ENCODE measurements at places on chromosomes 1 and 21.

DNA sequence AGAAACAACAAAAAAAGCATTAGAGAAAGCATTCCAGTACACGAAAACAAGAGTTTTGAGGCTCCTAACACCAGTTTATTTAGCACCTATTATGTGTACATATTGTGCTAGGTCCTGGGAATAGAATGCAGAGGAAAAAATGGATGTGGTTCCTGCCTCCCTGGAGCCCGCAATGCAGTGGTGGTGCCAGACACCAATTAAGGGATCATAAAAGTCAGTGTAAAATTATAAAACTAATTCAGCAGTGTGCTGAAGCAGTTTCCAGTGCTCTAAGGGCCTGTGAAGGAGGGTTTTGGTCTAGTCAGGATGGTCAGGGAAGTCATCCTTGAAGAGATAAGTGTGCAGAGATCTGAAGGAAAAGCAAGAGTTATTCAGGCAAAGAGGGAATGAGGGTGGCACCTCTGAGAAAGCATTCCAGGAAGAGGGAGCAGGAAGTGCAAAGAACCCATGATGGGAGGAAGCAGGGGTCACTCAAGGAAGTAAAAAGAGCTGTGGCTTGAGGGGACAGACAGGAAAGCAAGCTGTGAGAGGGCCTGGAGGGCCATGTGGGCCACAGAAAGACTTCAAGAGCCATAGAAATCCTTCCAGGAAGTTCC, 65.2 kb upstream of the IFNLR1 start:
- no peak for DNase-seq

GRCh38 chr1:56094168-56094567, 485.2 kb downstream of the PLPP3 start:
- DNase-seq, result no peak

DNA sequence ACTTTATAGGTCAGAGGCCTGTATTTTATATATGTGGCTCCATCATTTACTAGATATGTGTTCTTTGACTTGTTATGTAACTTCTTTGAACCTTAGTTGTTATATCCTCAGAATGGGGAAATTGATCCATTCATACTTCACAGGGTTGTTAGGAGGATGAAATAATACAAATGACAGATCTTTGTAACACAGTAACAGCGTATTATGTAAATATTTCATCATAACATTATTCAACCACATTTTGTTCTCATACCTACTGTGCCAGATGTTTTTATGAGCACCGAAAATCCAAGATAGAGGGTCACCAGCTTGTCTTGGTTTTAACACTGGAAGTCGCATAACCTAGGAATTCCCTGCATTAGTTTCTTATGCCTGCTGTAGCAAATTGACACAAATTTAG, 3.3 kb downstream of the SUCO start:
- no peak for DNase-seq

GRCh38 chr1:170604065-170604464, 59.9 kb upstream of the PRRX1 start:
- DNase-seq, result no peak

DNA sequence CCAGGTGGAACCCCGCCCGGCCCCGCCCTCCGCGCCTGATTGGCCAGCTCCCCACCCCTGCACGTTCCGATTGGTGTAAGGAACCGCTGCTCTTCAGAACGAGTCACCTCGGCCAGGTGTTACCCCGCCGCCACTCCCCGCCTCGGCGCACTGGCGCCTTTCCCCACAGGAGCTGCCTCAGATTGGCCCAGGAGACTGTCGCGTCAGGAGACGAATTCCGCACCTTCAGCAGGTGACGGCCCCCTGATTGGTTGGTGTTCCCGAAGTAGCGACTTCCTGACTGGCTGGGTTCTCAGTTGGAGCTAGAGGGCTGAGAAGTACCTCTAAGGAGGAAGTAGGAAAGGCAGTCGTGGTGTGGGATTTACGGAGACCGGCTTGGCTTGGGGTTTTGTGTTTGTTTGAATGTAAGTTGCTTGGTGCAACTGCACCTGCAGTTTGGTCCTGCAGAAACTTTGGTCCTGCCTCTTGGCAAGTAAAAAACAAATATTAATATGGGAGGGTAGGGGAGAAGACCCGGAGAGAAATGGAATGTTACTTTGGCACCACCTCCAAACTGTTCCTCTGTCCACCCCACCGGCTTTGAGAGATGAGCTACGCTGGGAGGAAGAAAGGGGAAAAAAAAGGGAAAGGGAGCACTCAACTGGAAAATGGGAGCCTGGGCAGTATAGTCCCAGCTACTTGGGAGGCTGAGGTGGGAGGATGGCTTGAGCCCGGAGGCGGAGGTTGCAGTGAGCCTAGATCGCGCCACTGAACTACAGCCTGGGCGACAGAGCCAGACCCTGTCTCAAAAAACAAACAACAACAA, 415 bp upstream of the F11R start:
- peak; percentile 65 for DNase-seq

DNA sequence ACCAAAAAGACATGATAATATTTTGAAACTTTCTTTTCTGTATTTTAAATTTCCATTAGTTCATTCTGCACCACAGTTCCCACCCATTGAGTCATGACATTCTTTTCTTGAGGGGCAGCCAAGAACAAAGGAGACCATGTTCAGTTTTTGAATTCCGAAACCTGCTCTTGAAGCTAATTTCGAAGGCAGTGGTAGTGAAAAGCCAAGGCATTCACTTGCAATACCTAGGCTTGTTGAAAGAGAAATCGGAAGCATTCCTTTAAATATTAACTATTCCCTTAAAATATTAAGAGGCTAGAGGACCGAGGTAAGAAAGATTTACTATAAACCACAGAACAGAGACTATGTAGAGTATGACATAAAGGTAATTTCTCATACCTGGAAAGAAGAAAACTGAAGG, 256.3 kb downstream of the ADGRL2 start:
- DNase-seq, result no peak

GRCh38 chr1:150168960-150169601, 19.4 kb downstream of the PLEKHO1 start:
- no peak for DNase-seq

DNA sequence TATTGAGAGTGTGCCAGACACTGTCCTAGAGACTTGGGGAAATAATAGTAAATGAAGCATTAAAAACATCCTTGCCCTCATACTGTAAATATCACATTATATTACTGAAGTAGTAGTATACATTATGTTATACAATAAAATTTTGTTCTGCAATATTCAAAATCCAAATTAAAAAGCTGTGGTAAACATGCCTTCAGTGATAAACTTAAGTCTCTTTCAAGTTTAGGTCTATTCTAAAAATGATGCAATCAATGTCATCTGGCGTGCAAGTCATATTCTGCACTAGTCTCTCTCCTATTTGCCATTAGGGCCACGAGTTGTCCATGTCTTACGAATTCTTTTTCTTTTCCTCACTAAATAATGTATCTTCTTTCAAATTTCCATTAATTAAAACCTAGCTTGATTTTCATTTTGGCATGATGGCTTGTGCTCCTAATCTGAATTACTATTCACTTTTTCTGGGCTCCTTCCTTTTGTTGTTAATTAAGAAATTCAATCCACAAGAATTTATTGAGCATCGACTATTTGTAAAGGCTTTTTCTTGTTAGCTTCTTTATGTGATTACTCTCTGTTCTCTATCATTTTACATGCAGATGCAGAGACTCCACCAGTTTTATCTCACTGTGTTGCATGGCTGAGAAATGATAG, 130.7 kb downstream of the COQ8A start:
- DNase-seq, result no peak

GRCh38 chr1:30681782-30682181, 41.6 kb downstream of the MATN1 start:
- no peak for DNase-seq
